ENCODE measurements at places on chromosomes 16 and 17. TPM values are rescaled to one million over a fixed set of nuclear protein-coding genes. Genes with fewer than 3 reads are reported as not detected.

Gene ARL5C
- 2.1 TPM for total RNA-seq

Gene SCO1
- total RNA-seq = 69.7 TPM

Gene FBXW10B
- total RNA-seq = not detected

Gene TBC1D3B
- total RNA-seq = 3.5 TPM

Gene PIMREG
- 0.90 TPM for total RNA-seq

Gene CD79B
- not detected for total RNA-seq

Gene ARL16
- 26.4 TPM for total RNA-seq

Gene KRTAP1-5
- not detected for total RNA-seq

Gene TBKBP1
- 7.9 TPM for total RNA-seq

Gene C17orf100
- 0.63 TPM for total RNA-seq

Gene CRYBA1
- total RNA-seq = not detected

Gene PARN
- total RNA-seq = 37.2 TPM

Gene LCAT
- 2.7 TPM for total RNA-seq

Gene MYO15B
- 16.8 TPM for total RNA-seq

Gene FOXN1
- total RNA-seq = not detected

Gene CCL5
- total RNA-seq = not detected

Gene CCDC40
- 5.2 TPM for total RNA-seq

Gene OR3A2
- total RNA-seq = not detected

Gene TACO1
- 16.1 TPM for total RNA-seq

Gene YPEL2
- total RNA-seq = 10.8 TPM

Gene MFAP4
- total RNA-seq = 20.2 TPM

Gene MT1A
- total RNA-seq = not detected

Gene PITPNM3
- 0.57 TPM for total RNA-seq

Gene HSPB9
- not detected for total RNA-seq

Gene GGT6
- total RNA-seq = not detected

Gene KCNJ12
- 1.7 TPM for total RNA-seq

Gene GNAO1
- total RNA-seq = not detected

Gene CHD9NB
- 2.3 TPM for total RNA-seq

Gene TMED6
- 0.36 TPM for total RNA-seq

Gene TPSD1
- total RNA-seq = not detected

Gene CES5A
- not detected for total RNA-seq

Gene FGF11
- 1.7 TPM for total RNA-seq

Gene PRDM7
- total RNA-seq = not detected

Gene TP53TG3D
- total RNA-seq = not detected

Gene C17orf113
- total RNA-seq = 0.49 TPM

Gene RPA1
- total RNA-seq = 41.2 TPM

Gene PLLP
- not detected for total RNA-seq

Gene CLDN7
- total RNA-seq = not detected

Gene NTN1
- total RNA-seq = 0.81 TPM

Gene COPZ2
- 80.5 TPM for total RNA-seq

Gene NME1
- 34.0 TPM for total RNA-seq

Gene SLC9A5
- 0.65 TPM for total RNA-seq

Gene ITGB3
- 22.0 TPM for total RNA-seq

Gene NXN
- 18.1 TPM for total RNA-seq

Gene TSPAN10
- total RNA-seq = 4.5 TPM

Gene FNDC8
- not detected for total RNA-seq

Gene ALOX12B
- total RNA-seq = not detected

Gene ZG16B
- total RNA-seq = 1.4 TPM

Gene CTF1
- 2.5 TPM for total RNA-seq

Gene KRT25
- total RNA-seq = not detected

Gene MYCBPAP
- 1.7 TPM for total RNA-seq
